Stimulated activated CD8-positive, alpha-beta memory T cell treated with anti-CD3 and anti-CD28 coated beads, Interleukin-4, amount 100 ng/mL, for 4 hours (primary cell): ENCODE measurements at places on chromosomes 13 and 19.

DNA sequence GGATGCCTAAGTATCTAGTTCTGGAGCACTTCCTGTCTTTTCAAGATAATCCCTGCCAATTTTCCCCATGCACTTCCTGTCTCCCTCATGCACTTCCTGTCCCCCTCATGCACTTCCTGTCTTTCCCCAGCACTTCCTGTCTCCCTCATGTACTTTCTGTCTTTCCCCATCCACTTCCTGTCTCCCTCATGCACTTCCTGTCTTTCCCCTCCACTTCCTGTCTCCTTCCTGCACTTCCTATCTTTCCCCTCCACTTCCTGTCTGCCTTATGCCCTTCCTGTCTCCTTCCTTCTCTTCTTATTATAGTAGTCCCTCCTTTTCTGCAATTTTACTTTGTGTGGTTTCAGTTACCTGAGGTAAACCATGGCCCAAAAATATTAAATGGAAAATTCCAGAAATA, 3.0 kb upstream of the TNNT1 start:
- no peak for DNase-seq

GRCh38 chr13:29749401-29750182, 100.8 kb downstream of the UBL3 start:
- DNase-seq = no peak

DNA sequence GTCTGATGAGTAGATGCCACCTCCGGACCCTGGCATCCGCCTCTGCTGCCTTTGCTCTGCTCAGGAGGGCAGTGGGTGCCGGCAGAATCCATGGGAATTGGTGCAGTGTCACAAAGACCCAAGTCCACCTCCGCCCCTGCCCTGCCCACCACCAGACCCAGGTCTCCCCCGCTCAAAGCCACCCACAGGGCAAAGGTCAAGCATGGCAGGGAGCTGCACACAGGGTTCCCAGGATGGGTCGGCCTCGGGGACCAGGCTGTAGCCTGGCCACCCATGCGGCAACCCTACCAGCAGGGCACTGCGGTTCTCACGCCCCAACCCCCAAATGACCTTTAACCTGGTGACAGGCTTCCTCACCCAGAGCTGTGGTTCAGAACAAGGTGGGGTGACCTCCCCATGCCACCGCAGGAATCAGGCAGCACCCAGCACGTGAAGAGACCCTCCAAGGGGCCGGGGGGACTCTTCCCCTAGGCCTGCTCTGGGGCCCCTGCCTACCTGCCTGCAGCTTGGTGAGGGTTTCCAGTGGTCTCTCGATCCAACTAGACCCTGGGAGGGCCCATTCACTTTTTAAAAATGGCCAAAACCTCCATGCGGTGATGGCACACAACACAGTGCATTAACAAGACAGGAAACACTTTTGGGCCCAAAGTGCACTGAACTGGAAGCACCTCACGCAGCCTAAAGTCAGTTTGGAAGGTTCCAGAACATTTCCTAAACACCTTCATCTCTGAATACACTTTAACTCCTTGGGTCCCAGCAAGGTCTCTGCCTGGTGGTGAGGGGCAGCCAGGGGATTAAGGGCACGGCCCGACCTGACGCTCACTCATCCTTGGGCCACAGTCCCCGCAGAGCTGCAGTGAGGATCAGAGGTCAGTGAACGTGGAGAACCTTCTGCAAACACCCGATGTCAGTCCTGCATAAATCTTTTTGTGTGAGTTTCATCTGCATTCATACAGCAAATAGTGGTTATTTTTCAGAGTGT, 11.0 kb downstream of the GAS6 start:
- DNase-seq = no peak

GRCh38 chr13:112622375-112622774, 34.4 kb upstream of the TUBGCP3 start:
- DNase-seq = no peak

GRCh38 chr19:38649305-38650171, 2.1 kb downstream of the ACTN4 start:
- DNase-seq = no peak

GRCh38 chr19:11116507-11116906, 27.2 kb downstream of the LDLR start:
- DNase-seq = no peak

DNA sequence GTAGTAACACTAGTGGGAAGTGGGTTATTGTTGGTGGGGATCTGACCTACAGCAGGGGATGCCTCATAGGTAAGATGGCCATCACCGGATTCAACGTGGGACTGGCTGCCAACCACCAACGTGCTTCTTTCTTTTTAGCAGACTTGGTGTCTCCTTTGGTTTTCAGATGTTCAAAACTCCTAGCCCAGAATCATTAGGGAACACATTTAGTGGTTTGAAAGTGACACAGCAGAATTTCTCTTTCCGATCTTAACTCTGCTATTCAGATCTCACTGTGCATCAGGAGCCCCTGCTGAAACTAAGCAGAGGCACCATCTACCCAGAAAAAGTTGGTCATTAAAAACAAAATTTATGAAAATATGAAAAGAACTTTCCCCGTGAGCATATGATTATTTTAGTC, 36.7 kb upstream of the PCDH8 start:
- DNase-seq = no peak

DNA sequence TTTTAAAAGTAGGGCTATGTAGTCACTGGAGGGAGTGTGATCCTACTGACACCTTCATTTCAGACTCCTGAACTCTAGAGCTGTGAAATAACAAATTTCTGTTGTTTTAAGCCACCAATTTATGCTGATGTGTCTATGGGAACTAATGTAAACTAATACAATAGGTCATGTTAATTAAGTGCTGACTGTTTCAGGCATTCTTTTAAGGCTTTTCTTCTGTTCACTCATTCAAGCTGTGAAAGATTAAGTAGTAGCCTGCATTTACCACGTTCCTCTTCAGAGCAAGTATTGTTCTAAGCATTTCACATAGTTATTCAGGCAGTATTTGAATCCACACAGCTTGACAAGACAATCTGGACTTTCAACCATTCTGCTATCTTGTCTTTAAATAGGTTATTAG, 1135.0 kb downstream of the SLITRK1 start:
- DNase-seq = no peak

DNA sequence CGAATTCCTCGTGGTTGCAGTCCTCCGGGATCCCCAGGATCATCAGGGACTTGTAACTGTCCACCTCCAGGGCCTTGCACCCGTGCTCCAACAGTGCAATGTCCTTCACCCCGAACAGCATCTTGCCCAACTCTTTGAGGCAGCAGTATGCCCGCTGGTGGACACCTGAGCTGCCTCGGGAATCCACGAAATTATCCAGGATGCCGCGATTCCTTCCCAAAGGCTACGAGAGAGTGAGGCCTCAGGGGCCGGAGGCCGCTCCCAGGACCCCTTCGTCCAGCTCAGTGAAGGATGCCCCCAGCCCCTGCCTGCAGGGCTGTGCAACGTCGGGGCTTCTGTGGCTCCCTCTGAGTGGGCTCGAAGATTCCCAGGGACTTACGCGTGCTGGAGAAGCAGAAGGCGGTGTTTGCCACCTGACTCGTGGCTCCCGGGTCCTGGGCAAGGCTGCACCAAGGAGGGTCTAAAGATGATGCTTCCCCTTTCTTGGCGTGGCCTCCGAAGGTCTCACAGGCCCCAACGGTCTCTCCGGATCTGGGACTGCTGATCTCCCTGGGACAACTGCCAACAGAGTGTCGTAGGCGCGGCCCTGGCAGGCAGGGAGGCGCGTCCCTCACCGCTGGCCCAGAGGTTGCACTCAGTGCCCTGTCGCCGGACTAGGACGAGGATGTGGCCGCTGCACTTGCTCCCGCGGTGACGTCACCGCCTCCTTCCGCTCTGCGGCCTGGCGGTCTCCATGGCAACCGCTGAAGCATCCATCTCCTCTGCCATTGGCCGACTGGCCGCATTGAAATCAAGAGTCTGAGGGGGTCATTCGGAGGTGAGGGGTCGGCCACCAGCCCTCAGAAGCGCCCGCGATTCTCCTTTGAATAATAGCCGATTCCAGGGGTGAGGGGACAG, at the start of gene PNMA8C:
PNMA8C (minus strand) TSS at position 698 of the 897 bp plus-strand sequence; CDS start at position 121, 577 bp downstream.
- DNase-seq = peak; percentile 34

DNA sequence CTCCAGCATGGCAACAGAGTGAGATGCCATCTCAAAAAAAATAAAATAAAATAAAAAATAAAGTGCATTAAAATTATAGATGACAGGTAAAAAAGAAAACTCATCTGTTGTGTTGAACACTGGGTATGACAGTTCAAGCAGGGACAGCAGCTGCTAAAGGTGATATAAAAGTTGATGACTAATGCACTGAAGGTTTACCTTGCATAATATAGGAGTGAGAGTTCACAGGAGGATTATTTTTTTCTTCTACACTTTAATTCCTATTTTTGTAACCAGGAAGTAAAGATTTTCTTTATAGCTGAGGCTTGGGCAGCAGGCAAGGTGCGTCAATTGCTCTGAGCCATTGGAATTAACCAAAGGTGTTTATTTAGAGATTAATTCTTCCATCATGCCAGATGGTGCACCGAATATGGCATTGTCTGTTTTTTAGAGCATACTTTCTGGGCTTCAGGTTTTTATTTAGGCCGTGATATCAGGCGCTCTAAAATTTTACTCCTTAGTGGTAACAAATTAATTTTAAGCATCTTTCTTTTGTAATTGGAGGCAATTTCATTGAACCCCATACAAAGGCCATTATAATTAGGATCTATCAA, 337.0 kb upstream of the SLC10A2 start:
- no peak for DNase-seq

GRCh38 chr19:6057651-6058517, 52.4 kb downstream of the RFX2 start:
- DNase-seq = no peak

- DNase-seq = no peak
These were observed 754.9 kb downstream of the OLFM4 start for GRCh38 chr13:53783471-53783870.
